Tracheal epithelial cell (primary cell): ENCODE measurements at places on chromosomes 5 and 9. TPM values are rescaled to one million over a fixed set of nuclear protein-coding genes. Genes with fewer than 3 reads are reported as not detected.

The NRARP gene
- total RNA-seq = 10.0 and 15.7 TPM in 2 replicates

The HARS2 gene
- total RNA-seq = 30.9 and 45.3 TPM in 2 replicates

The SPACA9 gene
- total RNA-seq = 0.72 and 1.1 TPM in 2 replicates

The ENG gene
- 0.48 and 0.85 TPM in 2 replicates for total RNA-seq

The SLCO6A1 gene
- not detected in 2 replicates for total RNA-seq

The PSAT1 gene
- 108 and 209 TPM in 2 replicates for total RNA-seq

The RANBP3L gene
- not detected in 2 replicates for total RNA-seq

The ENTREP1 gene
- total RNA-seq = 0.64 and 0.72 TPM in 2 replicates

The GPRIN1 gene
- total RNA-seq = 1.9 and 9.6 TPM in 2 replicates

The PAEP gene
- not detected in 2 replicates for total RNA-seq

The LCN15 gene
- under 0.01 TPM in 1 of 2 replicates, not detected in the other for total RNA-seq
